MCF 10A (cell line): ENCODE measurements at places on chromosomes 4 and X.

GRCh38 chr4:41388080-41388479 is 131.4 kb downstream of the UCHL1 start:
- no peak for DNase-seq

- DNase-seq, result no peak
Measured at GRCh38 chr4:48483006-48483776, at the start of gene SLC10A4. Gene SLC10A4, plus strand, starts transcription at chr4:48483343. Its CDS starts 219 bp downstream, at chr4:48483562.

DNA sequence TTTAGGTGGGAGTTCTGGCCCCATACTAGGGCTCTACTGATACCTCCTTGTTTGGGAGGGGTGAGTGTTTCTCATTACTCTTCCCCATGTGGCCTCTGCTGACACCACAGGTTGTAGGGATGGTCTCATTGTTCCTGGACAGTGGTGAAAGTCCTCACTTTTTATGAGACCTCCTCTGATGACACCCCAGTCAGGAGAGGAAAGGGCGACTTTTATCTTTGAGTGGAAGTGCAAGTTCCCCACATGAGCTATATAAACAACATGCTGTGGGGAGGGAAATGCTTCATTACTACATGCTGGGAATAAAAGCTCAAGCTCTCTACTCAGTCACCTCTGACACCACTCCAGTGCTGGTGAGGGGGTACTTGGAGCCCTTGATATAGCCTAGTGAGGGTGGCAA is 29.5 kb upstream of the MAGEA6 start:
- DNase-seq, result no peak

DNA sequence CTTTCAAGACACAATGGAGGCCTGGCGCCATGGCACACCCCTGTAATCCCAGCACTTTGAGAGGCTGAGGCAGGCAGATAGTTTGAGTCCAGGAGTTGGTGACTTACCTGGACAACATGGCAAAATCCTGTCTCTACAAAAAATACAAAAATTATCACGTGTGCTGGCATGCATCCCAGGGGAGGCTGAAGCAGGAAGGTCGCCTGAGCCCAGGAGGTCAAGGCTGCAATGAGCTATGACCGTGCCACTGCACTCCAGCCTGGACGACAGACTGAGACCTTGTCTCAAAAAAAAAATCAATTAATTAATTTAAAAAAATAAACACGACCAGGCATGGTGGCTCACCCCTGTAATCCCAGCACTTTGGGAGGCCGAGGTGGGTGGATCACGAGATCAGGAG is 2.0 kb upstream of the CTPS2 start:
- no peak for DNase-seq
